Astrocyte of the cerebellum (primary cell): ENCODE measurements at places on chromosomes 12 and 14.

- DNase-seq: no peak
Observed at GRCh38 chr14:101823511-101824120, 62.1 kb downstream of the PPP2R5C start.

- DNase-seq: no peak
Observed at GRCh38 chr14:68650404-68650994, 142.4 kb downstream of the ZFP36L1 start.

DNA sequence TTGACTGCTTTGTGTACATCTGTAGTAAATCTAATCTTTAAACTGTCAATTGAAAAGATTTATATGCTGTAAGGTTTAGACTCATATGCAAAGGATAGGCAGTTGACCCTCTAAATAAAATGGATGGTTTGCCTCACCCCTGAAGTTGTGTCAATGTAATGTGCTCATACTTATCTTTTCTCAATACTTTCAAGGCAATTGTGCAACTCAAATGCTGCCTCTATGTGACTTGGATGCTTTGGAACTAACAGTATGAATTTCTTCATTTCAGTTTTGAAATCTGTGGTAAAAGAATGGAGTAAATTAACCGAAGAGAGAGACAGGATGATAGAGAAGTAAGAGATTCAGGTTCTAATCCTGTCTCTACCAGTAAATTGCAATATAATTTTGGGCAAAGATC is 9.7 kb downstream of the PDE6H start:
- no peak for DNase-seq

DNA sequence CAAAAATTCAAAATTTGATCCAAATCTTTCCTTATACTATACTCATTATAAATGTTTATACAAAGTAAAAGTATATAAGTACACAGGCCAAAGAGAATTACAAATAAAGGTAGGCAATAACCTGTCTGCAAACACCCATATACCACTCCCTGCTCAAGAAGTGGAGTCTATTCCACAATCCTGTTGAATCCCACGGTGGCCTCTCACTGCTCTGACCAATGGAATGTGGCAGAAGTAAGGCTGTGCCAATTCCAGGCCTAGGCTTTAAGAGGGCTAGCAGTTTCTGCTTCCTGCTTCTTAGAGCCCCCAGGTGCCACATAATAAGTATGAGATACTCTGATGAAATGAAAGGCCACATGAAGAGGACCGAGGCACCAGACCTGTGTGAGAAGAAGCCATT is 79.8 kb upstream of the CFL2 start:
- no peak for DNase-seq

DNA sequence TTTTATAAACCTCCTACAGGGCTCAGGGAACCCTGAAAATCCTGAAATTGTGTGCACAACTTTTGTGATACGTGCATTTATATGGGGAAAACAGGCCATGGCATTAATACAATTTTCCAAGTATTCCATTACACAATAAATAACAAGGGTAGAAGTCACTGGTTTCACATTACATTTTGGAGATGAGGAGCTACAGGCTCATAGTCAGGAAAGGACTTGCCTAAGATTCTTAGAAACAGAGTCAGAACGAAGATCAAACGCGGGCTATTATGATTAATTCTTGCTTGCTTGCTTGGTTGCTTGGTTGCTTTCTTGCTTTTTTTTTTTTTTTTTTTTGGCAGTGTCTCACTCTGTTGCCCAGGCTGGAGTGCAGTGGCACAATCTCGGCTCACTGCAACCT is 16.7 kb downstream of the NOS1 start:
- no peak for DNase-seq
